ENCODE measurements at places on chromosomes 1 and 21.

DNA sequence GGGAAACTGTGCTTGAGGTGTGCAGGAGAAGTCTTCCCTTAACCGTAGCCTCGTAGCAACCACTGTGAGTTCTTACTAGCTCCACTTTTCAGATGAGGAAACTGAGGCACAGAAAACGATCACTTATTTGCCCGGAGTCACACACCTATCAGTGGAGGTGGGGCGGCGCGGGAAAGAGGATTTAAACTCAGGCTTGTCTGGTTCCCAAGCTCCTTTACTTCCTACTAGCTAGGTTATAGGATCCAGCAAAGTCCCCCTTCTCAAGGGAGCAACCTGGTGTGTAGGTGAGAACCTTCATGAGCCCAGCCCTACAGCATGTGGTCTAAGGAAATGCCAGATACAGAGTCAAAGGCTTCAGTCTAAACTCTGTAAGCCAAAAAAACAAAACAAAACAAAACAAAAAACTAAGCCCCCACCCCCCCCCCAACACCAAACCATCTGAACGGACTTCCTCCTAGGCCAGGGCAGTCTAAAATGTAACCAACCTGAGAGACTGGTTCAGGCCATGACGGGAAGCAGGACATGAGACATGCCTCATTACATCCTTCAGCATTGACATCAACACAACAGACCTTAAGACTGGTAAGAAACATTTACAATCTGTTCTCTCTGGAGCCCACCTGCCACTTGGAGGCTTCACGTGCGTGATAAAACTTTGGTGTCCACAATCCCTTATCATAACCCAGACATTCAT, 709 bp upstream of the FBXO42 start:
- H3K27ac ChIP-seq = peak overlapping the region; percentile 97
- no peaks in the 10 kb centered on the region for H3K27me3 ChIP-seq
- peak overlapping the region; percentile 99 for H3K4me3 ChIP-seq

DNA sequence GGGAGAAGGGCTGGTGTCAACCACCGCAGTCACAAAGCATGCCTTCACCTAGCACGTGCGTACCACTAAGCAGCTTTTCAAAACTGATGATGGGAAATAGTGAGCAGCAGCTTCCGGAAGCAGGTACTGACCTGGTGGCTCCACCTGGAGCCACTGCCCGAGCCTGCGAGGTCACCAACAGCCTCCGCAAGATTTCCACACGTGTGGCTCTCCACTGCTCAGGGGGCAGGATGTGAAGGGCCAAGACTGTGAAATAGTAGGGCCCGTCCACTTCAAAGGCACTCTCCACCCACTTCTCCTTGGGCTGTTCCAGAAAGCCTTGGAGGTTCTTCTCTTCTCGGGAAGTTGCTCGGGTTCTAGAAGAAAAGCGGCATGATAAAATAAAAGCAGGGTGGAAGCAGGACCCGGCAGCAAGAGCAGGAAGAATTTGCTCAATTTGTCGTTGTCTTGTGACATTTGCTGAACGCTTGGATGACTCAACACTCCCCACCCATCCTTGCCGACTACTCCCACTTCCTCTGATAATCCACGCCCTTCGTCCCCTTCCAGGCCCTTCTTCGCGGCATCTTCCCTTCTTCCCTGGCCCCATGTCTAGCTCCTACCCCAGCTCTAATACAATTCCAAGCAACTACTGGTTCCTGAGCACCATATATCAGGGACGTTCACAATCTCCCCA, 124.9 kb upstream of the IFFO2 start:
- DNase-seq = no peak
- no peaks in the 10 kb centered on the region for H3K27me3 ChIP-seq
- H3K36me3 ChIP-seq = peaks cover 61% of the 10 kb centered on the region

GRCh38 chr1:205046870-205047269, 3.9 kb downstream of the CNTN2 start:
- DNase-seq = no peak
- H3K4me3 ChIP-seq = no peak overlapping the region
- H3K4me1 ChIP-seq = peaks cover 10% of the 10 kb centered on the region
- peaks cover 66% of the 10 kb centered on the region for H3K27me3 ChIP-seq

DNA sequence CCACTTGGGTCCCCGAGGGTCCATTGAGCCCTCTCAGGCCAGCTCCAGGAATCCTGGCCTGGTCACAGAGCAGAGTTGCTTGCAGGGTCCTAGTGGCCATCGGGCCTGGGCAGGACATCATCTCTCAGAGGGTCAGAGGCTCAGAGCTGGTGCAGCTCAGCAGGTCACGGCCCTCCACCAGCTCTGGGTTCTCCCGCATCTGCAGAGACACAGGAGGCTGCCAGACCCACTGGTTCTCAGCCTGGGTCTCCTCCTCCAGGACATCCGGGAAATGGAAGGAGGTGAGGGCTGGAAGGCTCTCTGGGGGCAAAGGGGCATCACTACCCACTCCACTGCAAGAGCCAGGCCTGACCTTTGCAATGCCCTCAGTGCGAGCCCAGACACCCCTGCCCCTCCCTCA, 6.5 kb downstream of the TMEM54 start:
- H3K4me1 ChIP-seq = no peaks in the 10 kb centered on the region
- peaks cover 43% of the 10 kb centered on the region for H3K27me3 ChIP-seq
- H3K4me3 ChIP-seq = no peak overlapping the region
- H3K27ac ChIP-seq = no peak overlapping the region
- no peaks in the 10 kb centered on the region for H3K36me3 ChIP-seq
- peak; percentile 55 for DNase-seq

DNA sequence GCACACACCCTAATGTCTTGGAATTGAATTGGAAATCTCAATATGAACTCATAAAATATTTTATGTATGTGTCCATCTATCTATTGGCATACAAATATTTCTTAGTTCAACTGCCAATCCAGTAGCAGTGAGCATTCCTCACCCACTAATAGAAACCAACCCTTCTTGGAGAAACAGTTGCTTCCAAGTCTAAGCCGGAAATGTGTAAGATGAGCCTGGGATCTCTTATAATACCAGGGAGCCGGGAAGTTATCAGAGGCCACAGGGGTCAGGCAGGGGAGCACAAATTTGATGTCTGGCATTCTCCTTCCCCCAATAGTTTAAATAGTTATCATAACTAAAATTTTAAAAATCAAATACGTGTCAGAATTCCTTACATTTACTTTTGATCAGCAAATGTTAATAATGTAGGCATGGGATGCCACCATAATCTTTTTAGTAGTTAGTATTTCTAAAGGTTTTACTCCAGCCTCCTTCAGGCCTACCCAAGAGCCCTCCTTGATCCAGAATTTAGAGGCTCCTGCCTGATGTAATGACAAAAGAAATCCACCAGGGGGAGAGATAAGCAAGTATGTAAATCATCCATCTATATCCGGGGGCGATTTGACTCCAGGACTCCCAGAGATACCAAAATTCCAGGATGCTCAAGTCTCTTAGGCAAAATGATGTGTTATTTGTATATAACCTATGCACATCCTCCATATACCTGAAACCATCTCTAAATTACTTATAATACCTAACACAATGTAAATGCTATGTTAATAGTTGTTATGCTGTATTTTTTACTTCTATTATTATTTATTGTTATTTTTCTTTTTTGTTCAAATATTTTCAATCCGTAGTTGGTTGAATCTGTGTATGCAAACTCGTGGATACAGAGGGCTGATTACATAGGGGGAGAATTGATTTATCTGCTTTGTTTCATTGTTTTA, 218.7 kb upstream of the COA6 start:
- no peak overlapping the region for H3K4me3 ChIP-seq
- DNase-seq = no peak
- no peak overlapping the region for H3K27ac ChIP-seq
- H3K27me3 ChIP-seq = no peaks in the 10 kb centered on the region

- H3K4me3 ChIP-seq = no peak overlapping the region
- DNase-seq = no peak
- H3K27me3 ChIP-seq = peaks cover 41% of the 10 kb centered on the region
- H3K27ac ChIP-seq = no peak overlapping the region
These were observed 20.8 kb upstream of the FAM3B start for GRCh38 chr21:41295721-41296254.

DNA sequence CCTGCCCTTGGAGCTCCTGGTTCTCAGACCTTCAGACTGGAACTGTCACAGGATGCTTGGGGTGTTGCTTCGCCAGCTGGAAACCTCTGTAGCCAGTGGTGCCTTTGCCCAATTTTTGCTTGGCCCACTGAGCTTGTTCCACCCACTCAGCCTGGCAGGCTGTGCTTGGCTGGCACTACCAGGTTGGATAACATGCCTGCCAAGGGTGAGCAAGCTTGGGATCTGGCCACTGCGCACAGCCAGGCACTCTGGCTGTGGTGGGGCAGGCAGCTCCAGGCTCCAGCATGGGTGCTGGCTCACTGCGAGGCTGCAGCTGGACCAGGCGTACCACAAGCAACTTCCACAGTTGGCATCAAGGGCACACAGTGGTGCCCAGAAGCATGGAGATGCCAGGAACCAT, 967.8 kb upstream of the NCAM2 start:
- H3K4me1 ChIP-seq = no peaks in the 10 kb centered on the region
- no peak overlapping the region for H3K27ac ChIP-seq
- H3K36me3 ChIP-seq = no peaks in the 10 kb centered on the region

DNA sequence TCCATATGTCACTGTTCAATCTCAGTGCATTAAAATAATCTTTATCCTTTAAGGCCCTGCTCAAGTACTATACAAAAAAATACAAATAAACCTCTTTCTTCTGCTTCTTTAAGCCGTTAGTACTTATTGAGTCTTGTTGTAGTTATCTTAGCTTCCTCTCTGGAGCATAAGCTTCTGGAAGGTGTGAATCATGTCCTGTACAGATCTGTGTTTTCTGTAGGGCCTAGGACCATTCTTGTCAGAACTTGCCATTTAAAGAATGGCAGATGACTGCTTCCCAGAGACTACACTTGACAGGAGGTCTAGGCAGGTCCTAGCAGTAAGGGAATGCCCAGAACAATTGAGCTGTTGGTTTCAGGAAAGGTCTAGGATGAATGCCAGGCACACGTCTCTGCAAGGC, 12.9 kb downstream of the NEK7 start:
- no peaks in the 10 kb centered on the region for H3K27me3 ChIP-seq
- DNase-seq = no peak
- no peaks in the 10 kb centered on the region for H3K36me3 ChIP-seq

GRCh38 chr1:40132383-40133311, 28.5 kb upstream of the RLF start:
- DNase-seq = no peak
- no peak overlapping the region for H3K27ac ChIP-seq
- H3K27me3 ChIP-seq = no peaks in the 10 kb centered on the region
- H3K4me1 ChIP-seq = peaks cover 7% of the 10 kb centered on the region

- H3K27me3 ChIP-seq = no peaks in the 10 kb centered on the region
- no peaks in the 10 kb centered on the region for H3K36me3 ChIP-seq
- no peak overlapping the region for H3K4me3 ChIP-seq
These were observed 2.7 kb upstream of the FDPS start for GRCh38 chr1:155305881-155306391.

GRCh38 chr1:97834899-97835298, 85.9 kb downstream of the DPYD start:
- H3K4me3 ChIP-seq = no peak overlapping the region
- H3K27ac ChIP-seq = no peak overlapping the region
- H3K36me3 ChIP-seq = no peaks in the 10 kb centered on the region
- H3K4me1 ChIP-seq = no peaks in the 10 kb centered on the region

DNA sequence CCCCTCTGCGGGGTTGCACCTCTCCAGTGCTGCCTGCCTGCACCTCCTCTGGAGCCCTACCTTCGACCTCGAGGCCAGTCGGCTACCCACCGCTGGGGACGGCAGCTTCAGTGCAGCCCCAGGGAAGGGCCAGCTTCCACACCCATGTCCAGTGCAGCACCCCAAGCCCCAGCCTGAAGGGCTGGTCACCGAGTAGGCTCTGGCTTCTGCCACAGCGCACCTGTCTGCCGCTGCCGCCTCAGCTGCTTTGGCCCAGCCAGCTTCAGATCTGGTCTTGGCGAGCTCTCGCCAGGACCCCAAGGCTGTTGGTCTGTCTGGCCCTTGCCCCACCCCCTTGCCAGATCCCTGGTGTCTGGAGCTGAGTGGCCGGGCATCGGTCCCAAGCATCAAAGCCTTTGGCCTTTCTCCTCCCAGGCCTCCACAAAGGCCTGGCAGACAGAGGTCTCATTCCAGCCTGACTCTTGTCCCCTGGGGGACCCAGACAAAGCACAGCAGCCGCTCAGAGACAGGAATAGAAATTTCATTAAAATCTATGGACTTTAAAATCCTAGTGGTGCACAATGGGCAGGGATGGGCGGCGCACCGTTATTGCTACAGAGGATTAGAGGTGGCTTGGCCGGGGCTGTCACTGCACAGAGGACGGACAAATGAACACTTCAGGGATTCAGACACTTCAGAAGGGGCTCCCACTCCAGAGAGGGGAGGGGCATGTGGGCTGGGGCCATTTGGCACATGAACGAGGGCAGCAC, 4.8 kb downstream of the CCDC24 start:
- no peak overlapping the region for H3K4me3 ChIP-seq
- H3K36me3 ChIP-seq = peaks cover 4% of the 10 kb centered on the region
- no peak for DNase-seq

GRCh38 chr1:35894183-35894582, 11.2 kb downstream of the AGO1 start:
- H3K27ac ChIP-seq = no peak overlapping the region
- H3K4me3 ChIP-seq = no peak overlapping the region
- H3K4me1 ChIP-seq = no peaks in the 10 kb centered on the region
- no peaks in the 10 kb centered on the region for H3K27me3 ChIP-seq
- DNase-seq = no peak

DNA sequence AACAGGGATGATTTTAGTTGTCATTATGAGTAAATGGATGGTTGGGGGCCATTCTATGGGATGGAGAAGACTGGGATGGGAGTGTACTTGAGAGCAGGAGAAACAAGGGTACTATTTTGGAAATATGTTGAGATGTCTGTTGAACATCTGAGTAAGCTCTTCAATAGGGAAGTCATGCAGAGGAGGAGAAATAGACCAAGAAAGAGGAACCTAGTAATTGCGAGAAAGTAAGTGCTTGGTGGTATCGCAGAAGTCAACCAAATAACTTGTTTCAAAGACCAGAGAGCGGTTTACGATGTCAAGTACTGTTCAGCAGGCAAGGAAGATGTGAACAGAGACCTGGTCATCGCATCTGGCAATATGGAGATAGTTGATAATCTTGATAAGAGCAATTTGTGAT, 22.4 kb upstream of the CHRM3 start:
- peaks cover 11% of the 10 kb centered on the region for H3K4me1 ChIP-seq
- H3K27me3 ChIP-seq = no peaks in the 10 kb centered on the region
- DNase-seq = no peak
- H3K27ac ChIP-seq = no peak overlapping the region

GRCh38 chr1:21534146-21534545, 24.9 kb downstream of the ALPL start:
- no peaks in the 10 kb centered on the region for H3K27me3 ChIP-seq
- H3K4me3 ChIP-seq = no peak overlapping the region
- H3K36me3 ChIP-seq = no peaks in the 10 kb centered on the region
- no peak for DNase-seq
- no peak overlapping the region for H3K27ac ChIP-seq

DNA sequence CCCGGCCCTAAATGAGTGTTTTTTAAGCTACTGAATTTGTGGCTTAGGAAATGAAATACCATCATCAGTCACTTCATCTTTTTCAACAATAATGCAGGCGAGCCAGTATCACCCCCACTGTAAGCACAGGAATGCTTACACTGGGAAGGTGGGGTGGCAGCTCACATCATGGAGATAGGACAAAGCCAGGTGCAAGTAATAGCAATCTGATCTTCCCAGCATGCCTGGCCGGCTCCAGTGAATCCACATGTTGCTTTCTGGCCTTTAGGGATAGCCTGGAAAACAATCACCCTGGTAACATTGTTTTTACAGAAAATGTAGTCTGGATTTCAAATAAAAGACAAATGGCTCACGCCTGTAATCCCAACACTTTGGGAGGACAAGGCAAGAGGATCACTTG, 140.9 kb upstream of the SOD1 start:
- H3K27ac ChIP-seq = no peak overlapping the region
- no peaks in the 10 kb centered on the region for H3K4me1 ChIP-seq
- no peaks in the 10 kb centered on the region for H3K27me3 ChIP-seq
- no peak for DNase-seq
- no peaks in the 10 kb centered on the region for H3K36me3 ChIP-seq

Measured in sigmoid colon (tissue), 7 donors.